Stimulated activated CD8-positive, alpha-beta memory T cell treated with anti-CD3 and anti-CD28 coated beads, Interleukin-7, amount 100 ng/mL, for 1 hour (primary cell): ENCODE measurements at places on chromosomes 5 and 9.

- no peak for DNase-seq
Observed at GRCh38 chr9:8769153-8769552, 969.6 kb upstream of the DMAC1 start.

- no peak for DNase-seq
Observed at GRCh38 chr5:179328291-179328690, 17.0 kb downstream of the ADAMTS2 start.

DNA sequence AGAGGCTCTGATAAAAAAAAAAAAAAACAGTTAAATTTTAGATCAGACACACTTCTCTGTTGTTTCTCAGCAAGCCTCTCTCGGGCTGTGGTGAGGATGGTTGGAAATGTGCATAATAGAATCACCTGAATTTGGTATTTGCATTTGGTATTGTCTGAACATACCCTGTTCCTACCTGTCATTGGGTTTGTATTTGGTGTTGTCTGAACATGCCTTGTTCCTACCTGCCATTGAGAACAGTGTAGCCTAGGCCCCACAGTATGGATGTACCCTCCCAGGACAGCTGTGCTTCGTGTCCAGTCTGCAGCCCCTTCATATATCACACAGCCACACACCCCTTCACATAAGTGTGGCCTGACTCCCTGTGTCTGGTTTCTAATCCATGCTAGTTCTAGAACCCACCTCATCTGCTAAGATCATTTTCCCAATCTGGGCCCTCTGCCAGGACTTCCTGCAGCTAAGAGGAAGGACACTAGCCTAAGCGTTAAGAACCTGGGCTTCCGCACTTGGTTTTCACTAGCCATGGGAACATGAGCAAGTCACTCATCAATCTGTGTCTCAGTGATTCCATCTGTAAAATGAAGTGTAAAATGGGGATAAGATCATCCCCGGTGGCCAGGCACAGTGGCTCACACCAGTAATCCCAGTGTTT is 49.2 kb downstream of the ITGA2 start:
- DNase-seq: no peak

GRCh38 chr9:115786321-115786720 is 367.3 kb upstream of the PAPPA start:
- no peak for DNase-seq

- DNase-seq: no peak
Observed at GRCh38 chr5:25099538-25099937, 454.8 kb upstream of the CDH10 start.

DNA sequence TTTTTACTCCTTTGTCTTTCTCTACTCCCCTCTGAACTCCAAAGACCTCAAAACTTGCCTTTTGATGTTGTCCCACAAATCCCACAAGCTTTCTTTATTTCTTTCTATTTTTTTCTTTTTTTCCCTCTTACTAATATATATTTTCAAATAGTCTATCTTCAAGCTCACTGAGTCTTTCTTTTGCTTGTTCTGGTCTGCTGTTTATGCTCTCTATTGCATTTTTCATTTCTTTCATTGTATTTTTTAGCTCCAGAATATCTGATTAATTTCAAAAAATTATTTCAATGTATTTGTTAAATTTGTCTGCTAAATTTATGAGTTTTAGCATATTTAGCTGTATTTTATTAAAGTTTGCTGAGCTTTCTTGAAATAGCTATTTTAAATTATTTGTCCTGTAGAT is 223.3 kb upstream of the IRX1 start:
- no peak for DNase-seq

- no peak for DNase-seq
Observed at GRCh38 chr9:97419309-97419867, 7.5 kb downstream of the TDRD7 start.
